ENCODE measurements at places on chromosomes 6 and 20.
A peak's percentile ranks its signal among the peaks of the same experiment; 100 is the strongest.

DNA sequence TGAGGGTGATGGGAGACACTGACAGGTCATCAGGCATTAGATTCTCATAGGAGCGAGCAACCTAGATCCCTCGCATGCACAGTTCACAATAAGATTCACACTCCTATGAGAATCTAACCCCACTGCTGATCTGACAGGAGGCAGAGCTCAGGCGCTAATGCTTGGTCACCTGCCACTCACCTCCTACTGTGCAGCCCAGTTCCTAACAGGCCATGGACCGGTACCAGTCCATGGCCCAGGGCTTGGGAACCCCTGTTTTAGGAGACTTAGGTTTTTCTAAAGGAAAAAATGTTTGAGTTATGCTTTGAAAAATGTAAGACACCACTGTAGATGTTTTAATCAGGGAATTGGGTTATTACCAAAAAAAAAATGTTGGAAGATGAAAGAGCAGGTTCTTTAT, 6.7 kb downstream of the HLA-E start:
- DNase-seq = no peak

DNA sequence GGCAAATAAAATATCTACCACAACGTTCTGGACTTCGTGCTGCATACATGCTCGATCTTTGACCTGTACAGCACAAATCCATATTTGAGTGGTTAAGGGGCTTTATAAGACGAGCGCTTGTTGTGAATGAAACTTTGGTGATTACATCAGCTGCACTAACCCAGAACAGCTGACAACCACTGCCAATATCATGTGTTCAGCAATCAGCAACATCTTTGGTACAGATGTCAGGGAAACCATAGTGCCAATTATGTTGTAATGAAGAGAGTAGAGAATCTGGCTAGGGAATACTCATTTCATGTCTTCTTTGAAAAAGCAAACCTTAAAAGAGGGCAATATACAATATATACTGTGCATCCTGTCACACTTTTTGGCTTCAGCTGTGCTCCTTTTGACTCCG, 188.6 kb upstream of the NT5E start:
- DNase-seq = no peak

GRCh38 chr20:1757072-1757471, 99.5 kb upstream of the SIRPG start:
- DNase-seq = no peak

- DNase-seq = no peak
Observed at GRCh38 chr20:37943501-37944455, 40.9 kb downstream of the VSTM2L start.

- no peak for DNase-seq
Observed at GRCh38 chr20:18686696-18687095, 98.8 kb downstream of the DTD1 start.

- DNase-seq = no peak
Observed at GRCh38 chr6:79694623-79695343, 63.7 kb downstream of the SH3BGRL2 start.

GRCh38 chr6:56552187-56553130, 90.2 kb downstream of the DST start:
- no peak for DNase-seq

- DNase-seq = no peak
Observed at GRCh38 chr6:33481192-33481591, 26.8 kb downstream of the ZBTB9 start.

DNA sequence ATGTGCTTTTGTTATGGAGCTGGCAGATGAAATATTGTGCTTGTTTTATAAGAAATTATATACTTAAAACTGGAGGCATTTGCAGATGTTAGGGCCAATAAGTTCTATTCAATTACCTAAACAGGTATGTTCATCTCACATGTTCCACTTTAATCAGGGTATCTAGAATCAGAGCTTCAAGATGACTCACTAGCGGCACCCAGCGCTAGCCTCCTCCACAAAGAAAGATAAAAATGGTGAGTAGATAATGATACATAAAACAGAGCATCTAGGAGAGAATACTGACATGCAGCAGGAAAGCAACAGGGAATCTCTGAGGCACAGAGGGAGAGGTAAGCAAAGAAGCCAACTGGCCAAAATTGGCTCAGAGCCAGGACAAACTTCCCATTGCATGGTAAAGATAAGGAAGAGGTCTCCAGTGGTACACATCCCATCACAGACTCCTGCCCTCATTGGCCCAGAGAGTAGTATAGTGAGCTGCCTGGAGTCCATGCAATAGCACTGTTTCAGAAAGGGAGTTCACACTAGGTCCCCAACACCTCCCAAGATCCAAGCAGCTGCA, 200.7 kb upstream of the SPTLC3 start:
- DNase-seq = no peak

GRCh38 chr6:20402342-20403069, 827 bp downstream of the E2F3 start:
- DNase-seq = peak; percentile 52

- no peak for DNase-seq
Observed at GRCh38 chr6:38282911-38283310, 356.8 kb downstream of the BTBD9 start.

GRCh38 chr6:67630146-67630545, 1004.9 kb upstream of the ADGRB3 start:
- no peak for DNase-seq

DNA sequence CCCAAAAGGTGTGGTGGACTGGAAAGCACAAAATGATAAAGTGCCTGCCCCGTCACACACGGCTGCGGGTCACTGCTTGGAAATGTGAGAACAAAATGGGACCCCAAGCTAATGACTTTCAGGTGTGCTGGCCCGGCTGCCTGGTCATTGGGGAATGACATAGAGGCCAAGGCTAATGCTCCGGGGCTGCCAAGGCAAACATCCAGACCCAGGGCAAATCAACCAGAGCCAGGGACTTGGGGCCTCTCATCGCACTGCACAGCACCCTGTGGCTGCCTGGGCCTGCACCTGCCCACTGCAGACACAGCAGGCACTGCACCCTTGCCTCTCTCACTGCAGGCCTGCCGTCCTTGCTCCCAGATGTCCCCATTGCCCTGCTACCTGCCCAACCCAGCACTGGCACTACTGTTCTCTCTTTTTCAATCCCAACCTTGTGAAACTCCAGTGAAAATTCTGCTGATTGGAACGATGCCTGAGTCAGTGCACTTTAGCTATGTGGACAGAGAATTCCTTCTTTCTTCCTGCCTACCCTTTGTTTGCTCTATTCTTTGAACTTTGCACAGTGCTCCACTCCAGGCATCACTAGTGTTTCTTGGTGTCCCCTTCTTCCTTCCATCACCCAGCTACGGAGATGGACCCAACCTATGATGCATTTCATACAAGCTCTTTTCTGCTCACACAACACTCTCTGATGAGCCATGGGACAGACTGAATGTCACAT, 849.5 kb downstream of the MAFB start:
- no peak for DNase-seq

DNA sequence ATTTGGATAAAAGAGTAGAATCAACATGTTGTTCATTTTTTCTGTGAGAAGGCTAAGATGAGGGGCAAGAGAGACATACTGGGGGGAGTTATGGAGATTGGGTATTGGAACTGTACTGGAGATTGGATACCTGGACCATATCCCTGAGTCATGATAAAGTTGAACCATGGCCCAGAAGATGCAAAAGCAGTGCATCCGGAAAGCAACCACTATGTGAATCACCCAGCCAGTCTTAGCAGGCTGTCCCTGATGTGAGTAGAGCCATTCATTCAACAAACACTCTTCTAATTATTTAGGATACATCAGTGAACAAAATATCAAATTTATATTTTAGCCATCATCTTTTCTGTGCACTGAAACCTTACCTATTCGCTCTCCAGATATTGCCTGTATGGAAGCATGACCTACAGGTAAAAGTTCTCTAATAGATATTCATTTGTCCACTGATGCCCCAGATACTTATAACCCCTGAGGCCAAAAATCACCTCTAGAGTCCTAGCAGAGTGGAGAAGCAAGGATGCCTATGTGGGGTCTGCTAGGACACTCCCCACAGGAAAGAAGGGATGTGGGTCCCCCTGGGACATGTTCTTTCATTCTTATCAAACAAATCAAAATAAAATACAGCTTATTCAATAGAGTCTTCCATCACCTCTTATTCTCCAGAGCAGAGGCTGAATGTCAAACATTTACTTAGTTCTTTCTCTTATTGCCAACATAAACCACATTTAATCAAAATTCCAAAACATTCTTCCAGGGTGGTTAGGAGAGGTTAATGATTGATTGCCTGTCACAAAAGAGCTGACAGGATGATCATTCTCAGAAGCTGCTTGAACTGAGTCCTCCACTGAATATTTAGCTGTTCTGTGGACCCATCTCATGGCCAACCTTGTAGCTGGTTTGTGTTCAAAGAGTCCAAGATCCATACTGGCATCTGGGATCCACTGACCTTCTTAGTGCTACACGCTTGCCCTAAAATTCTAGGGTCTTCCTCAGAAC, 37.0 kb upstream of the PKHD1 start:
- no peak for DNase-seq

DNA sequence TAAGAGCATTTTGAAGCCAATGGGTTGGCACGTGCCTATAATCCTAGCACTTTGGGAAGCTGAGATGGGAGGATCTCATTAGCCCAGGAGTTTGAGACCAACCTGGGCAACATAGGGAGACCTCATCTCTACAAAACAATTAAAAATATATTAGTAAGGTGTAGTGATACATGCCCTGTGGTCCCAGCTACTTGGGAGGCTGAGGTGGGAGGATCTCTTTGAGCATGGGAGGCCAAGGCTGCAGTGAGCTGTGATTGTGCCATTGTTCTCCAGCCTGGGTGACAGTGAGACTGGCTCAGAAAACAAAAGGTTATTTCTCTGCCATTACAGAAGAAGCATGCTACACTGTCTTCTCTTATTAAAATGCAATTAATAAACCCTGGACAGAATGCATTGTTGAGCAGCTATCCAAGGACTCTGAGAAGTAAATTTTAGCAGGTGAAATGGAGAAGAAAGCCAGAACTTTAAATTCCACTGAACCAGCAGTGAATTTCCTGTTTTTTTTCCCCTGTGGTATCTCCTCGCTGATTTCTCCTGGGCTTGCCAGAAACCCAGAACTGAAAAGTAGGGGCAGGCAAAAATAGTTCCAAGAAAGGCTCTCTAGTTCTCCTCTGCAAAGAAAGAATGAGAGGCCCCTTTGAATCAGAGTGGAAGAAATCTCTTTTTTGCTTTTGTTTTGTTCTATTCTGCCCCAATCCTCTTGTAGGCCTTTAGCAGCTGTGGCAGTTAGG, 8.4 kb downstream of the AMD1 start:
- DNase-seq = no peak

GRCh38 chr20:9287826-9288225, 218.9 kb downstream of the PLCB4 start:
- DNase-seq = no peak

DNA sequence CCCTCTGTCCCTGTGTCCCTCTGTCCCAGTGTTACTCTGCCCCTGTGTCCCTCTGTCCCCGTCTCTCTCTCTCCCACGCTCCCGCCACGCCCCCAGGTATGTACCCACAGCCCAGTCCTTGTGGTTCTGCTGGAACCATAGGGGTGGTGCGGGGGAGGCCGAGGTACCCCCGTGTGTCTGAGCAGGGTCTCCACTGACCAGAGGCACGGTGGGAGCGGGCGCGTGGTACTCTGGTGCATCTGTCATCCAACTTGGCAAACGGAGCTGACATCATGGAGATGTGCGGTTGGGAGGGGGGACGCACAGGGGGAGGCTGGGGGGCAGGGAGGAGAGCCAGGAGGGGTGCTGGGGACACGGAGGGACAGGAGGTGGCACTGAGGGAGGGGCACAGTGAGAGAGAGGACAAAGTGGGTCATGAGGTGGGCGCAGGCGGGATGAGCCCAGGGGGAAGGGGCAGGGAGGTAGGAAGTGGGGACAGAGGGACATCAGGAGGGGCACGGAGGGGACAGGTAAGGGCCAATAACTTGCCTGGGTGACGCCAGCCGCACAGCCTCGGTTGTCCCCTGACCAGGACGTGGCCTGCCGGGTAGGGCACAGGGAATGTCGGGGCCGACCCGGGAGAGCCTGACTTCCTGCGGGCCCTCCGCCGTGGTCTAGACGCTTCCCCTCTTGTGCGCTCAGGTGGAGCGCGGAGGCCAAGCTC, 163.6 kb upstream of the PDE10A start:
- DNase-seq = no peak

DNA sequence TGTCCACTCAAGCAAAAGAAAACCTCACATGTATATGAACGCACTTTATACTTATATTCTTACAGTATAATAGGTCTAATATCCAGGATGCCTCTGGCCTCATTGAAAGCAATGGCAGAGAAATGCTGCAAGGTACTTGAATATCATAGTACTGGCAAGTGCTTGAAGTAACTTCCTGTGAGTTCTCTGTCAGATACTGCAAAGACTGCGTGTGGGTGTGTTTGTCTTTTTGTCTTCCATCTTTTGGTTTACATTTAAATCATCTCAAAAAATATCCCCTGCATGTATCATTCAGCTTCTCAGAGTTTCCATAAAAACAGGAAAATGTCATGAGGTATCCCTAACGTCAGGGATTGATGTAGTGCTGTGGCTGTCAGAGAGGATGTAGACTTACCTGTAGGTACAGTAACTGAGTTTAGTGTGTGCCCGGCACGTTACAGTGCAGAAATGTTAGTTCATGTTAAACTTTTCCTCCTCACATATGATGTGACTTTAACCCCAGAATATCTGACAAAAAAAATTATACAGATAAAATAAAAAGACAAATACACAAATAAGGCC, 184.3 kb downstream of the DST start:
- no peak for DNase-seq

- no peak for DNase-seq
Observed at GRCh38 chr20:47551222-47551621, 49.5 kb downstream of the NCOA3 start.

GRCh38 chr6:1296542-1296941, 15.4 kb upstream of the FOXQ1 start:
- no peak for DNase-seq

GRCh38 chr20:61708891-61709290, 356.8 kb downstream of the TAF4 start:
- DNase-seq = no peak

DNA sequence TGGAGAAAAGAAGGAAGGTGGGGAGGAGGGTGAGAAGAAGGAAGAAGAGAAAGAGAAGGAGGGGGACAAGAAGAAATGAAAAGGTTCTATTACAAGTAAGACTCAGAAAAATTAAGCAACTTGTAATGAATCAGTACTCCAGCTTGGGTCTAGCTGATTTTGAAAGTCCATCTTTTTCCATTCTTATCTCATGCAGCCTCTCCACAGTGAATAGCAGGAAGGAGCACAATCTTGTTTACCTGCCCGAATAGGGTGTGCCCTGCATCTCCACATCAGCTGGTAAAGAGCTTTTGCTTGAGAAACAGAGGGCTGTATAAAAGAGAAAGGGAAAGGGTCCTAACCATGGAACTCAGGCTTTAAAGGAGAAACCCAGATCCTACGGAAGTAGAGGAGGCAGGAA, 348.8 kb downstream of the TPBG start:
- no peak for DNase-seq

Data from activated CD8-positive, alpha-beta T cell treated with anti-CD3 and anti-CD28 coated beads, Interleukin-2, amount 10 ng/mL, durations not matched to agents 7 days and 5 days (primary cell).